ENCODE measurements at places on chromosomes 12 and 14. TPM values are rescaled to one million over a fixed set of nuclear protein-coding genes. Genes with fewer than 3 reads are reported as not detected.

The PRH2 gene
- not detected for total RNA-seq

The FMNL3 gene
- 24.0 TPM for total RNA-seq

The OR11H6 gene
- total RNA-seq, result not detected

The EPYC gene
- not detected for total RNA-seq

The ALDH2 gene
- 107 TPM for total RNA-seq

The IFNG-AS1 gene
- total RNA-seq, result not detected

The FGF6 gene
- total RNA-seq, result not detected

The FAM216A gene
- 87.5 TPM for total RNA-seq

The MDGA2 gene
- total RNA-seq, result 1.0 TPM

The AMN gene
- not detected for total RNA-seq

DNA sequence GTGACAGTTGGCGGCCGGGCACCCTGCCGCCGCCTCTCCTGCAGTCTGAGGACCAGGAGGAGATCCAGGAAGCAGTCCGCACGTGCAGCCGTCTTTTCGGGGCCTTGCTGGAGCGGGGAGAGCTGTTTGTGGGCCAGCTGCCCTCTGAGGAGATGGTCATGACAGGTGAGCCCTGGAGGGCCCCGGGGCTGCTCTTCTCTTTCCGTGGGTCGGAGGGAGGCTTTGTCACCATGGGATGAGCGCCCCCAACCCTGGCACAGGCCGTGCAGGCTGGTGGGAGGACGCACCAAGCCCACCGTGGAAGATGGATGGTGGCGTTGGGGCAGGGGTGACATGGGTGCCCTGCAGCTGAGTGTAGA, 532 bp downstream of the NOC4L start:
- DNase-seq, result no peak

DNA sequence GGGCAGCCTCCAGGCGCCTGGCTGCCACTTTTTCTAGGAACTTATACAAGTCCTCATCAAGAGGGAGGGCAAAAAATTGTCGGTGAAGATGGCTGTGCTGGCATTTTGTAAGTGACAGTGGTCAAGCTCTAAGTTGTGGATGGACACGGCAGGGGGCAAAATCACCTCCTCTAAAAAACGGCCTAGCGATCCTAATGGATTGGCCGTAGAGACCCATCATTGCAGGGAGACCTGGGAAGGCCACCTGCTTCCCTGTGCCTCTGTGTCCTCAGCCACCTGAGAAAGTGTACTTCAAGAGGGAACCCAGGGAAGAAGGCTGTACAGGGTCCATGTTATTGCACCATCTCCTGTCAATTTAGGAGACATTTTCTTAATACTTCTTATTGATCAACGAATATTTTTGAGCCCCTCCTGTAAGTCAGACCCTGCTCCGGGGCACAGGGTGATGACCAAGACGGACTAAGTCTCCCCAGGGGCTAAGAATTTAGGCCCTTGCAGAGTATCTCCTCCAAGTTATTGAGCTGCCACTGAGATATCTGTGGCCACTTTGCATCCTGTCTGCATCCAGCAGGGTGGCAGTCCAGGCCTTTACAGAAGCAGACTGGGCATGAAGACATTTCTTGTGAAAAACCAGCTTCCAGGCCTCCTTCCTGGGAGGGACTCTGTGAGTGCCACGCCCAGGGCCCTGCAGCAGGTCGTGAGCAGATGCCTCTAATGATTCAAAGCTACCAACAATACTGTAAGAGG, 40.5 kb downstream of the PSMA6 start:
- DNase-seq, result no peak

- no peak for DNase-seq
Observed at GRCh38 chr12:81222846-81223592, 145.1 kb downstream of the ACSS3 start.

- DNase-seq, result no peak
Observed at GRCh38 chr12:96047229-96048211, 12.1 kb upstream of the LTA4H start.

DNA sequence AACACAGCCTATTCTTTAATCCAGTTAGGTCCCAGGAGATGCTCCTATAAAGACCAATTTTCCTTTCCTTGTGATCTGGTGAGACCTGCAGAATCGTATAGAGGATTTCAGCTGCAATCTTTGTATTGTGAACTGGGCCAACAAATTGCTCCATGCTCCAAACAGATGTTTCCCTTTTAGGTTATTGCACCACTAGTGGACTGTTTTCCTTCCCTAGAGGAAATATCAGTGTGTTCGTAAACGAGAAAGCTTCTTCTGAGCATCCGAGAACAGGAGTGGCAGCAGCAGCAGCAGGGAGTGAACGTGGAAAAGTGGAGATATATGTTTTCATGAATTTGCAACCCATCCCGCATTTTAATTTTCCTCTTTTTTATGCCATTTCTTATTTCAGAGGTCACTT, 344.1 kb upstream of the PDE3A start:
- no peak for DNase-seq

GRCh38 chr12:72036393-72036792, 97.7 kb downstream of the TPH2 start:
- no peak for DNase-seq

DNA sequence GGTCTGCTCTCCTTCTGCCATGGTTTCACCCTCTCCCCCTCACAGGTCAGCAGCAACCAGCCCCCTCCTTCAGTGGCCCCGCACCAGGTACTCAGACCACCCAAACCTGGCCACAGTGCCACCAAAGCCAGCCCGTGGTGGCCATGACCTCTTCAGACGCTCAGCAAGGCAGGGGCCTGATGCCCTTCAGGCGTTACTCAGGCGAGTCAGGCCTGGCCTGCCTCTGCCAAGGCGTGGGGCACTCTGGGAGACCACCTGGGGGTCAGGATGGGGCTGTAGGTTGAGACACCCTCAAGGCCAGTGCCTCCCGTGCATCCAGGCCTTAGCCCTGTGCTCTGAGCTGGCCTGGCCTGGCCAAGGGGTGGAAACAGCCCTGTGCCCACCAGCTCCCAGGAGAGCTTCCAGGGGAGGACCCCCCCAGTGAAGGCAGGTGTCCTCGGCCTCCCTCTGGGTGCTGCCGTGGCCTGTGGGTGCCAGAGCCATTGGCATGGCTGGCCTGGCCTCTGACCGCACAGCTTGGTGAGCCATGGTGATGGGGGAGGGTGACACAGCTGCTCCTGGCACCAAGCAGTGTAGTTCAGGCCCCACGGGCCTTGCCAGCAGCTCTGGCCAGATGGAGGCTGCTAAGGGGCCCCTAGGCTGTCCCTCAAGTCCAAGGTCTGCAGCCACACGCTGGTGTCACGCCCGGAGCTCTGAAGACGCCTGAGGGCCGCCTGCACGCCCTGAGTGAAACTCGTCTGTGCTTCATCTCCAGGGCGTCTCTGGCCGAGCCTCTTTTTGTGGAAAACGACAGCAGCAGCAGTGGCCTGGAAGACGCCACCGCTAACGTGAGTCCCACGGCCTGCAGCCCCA, 15.1 kb downstream of the XRCC3 start:
- DNase-seq, result no peak

DNA sequence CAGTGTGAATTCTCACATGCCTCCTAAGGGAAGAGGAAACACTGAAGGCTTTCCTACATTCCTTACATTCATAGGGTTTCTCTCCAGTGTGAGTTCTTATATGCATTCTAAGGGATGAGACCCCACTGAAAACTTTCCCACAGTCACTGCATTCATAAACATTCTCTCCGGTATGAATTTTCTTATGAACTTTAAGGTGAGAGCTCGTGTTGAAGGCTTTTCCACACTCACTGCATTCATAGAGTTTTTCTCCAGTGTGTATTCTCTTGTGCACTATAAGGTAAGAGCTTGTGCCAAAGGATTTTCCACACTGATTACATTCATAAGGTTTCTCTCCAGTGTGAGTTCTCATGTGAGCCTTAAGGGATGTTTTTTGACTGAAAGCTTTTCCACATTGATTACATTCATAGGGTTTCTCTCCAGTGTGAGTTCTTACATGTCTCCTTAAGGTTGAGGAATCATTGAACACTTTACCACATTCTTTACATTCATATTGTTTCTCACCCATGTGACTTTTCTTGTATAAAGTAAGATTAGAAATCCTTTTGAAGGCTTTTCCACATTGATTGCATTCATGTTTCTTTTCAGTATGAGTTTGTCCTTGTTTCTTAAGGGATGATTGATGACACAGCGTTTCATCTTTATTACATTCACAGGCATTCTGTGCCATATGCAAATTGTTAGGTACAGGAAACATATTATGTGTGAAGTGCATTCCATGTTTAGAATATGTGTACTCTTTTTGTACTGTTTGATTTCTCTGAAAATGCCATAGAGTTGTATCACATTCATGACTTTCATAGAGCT, 9.5 kb downstream of the ZNF891 start:
- no peak for DNase-seq

- no peak for DNase-seq
Observed at GRCh38 chr12:4423528-4424195, 22.0 kb downstream of the FGF6 start.

DNA sequence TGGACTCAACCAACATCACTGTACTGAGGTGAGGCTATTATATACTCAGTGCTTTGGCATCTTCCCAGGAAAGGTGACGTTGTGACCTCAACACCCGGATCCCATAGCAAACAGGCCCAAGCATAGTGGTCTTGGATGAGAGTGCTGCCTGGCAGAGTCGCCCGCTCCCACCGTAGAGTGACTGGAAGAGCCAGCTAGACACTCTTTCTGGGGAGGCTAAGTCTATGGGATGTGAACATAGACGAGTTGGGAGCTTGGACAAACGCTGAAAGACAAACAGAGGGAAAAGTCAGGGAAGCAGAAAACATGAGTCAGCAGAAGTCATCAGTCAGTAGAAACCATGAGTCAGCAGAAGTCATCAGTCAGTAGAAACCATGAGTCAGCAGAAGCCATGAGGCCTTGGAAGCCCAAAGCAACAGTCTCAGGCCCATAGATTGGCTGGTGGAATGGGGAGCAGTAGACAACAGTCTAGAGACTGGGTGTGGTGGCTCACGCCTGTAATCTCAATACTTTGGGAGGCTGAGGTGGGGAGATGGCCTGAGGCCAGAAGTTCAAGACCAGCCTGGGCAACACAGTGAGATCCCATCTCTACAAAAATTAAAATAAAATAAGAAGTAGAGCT, 66.4 kb upstream of the MAP1LC3B2 start:
- DNase-seq, result no peak

DNA sequence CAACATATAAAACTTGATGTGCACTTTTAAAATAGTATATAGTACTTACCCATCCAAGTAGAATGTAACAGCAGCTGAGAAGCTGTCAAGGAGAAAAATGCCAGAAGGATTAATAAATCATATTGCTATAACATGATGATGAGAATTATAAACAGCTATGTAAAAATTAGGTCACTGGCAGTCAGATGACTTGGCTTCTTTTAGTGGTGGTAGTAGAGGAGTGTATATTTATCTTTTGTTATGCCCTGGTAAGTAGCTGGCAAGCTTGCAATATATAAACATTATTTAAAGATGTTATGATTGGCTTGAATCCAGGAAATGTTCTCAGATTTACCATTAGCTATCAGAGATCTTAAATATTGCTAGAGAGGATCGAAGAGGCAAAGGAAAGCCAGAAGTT, 471.0 kb upstream of the MGAT4C start:
- no peak for DNase-seq

DNA sequence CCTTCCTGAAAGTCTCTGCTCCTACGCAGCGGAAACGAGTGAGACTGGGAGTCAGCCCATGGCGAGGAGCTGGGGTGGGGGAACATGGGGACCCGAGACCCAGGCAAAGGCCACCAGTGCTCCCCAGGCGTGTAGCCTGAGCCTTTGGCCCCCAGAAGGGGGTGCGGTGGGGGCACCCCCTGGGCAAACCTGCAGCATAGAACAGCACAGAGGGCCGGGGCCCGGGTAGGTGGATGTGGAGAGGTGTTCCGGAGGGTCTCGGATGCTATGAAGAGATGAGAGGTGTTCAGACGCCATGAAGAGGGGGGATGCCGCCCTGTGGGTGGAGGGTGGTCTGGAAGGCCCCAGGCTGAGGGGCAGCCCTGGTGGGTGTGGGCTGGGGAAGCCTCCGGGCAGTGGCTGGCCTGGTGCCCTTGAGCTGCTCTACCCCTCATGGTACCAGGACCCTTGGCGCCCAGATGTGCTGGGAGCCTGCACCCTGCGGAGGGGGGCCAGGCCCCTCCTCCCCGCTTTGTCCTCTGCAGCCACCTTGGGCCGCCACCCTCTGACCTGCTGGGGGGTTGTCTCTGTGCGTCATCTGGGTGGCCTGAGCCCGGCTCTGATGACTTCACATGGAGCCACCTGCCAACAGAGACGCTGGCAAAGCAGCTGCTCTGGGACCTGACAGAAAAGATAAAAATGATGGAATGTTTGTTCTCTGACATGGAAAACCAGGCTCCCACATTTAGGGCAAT, 83.4 kb downstream of the KIF26A start:
- no peak for DNase-seq

- DNase-seq, result no peak
Observed at GRCh38 chr12:39297891-39298290, 145.0 kb downstream of the KIF21A start.

DNA sequence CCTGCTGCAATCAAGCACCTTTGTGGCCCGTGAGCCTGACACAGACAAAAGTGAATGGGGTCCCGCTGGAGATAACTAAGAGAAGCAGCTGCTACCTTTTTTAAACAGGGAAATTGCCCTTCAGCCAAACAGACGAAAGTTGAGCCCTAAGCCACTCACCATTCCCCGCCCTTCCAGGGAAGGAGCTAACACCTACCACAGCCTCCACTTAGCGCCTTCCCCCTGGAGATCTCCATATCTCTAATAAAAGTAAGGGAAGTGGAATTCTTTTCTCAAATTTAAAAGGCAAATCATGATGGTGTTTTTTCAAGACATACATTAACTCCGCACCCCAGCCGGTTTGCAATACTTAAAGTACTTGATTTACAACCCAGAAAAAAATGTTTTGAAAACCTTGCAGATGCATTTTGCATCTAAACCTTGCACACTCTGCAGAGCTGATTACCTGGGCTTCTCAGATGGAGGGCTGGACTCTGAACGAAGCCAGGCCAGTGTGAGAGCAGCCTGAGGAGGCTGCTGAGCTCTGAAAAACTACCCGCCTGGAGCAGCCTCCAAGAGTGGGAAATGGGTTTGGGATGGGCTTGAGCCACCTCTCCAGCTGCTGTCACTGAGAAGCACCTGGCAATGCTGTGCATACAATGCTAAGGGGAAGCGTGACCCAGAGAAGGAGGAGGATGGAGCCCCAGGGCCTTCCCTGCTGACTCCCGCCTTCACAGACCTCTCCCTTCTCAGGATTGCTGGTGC, 10.0 kb downstream of the NUAK1 start:
- no peak for DNase-seq

DNA sequence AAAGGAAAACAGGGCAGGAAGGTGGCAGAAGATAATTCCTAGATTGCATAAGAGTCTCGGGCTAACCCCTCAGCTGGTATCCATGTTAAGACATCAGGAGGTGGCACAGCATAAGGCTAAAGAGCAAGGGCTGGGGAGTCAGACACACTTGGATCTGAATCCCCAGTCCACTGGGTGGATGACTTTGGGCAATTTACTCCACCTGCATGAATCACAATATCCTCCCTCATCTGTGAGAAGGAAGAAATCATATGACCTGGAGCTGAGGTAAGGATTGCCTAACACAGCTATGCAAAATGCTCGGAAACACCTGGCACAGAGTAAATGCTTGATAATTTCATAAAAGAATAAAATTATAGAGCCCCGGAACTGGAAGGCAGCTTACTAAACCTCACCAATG, 217.9 kb downstream of the PIK3C2G start:
- DNase-seq, result no peak
